HL-60 (cell line): ENCODE measurements at places on chromosomes 4 and X.
A peak's percentile ranks its signal among the peaks of the same experiment; 100 is the strongest.

- no peak for DNase-seq
Measured at GRCh38 chr4:41639291-41639690, 101.3 kb downstream of the LIMCH1 start.

DNA sequence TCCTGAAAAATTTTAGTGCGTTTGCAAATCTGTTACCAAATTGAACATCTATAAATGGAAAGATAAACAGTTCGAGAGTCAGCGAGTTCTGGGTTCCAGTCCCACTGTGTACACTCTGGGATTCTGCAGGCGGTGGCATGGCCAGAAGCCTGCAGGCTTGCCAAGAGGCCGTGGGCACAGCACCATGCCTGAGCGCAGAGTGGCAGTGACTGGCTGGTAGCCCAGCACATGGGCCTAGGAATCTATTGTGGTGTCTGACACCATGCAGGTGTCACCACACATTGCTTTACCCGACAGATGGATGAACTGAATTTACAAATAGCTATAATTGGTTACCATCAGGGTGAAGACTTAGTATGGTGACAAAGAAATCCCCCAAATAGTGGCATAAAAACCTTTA, 71.7 kb upstream of the TLR3 start:
- DNase-seq, result no peak

- DNase-seq, result no peak
Measured at GRCh38 chr4:97892592-97893266, 250.5 kb downstream of the STPG2 start.

GRCh38 chrX:54223581-54223980, 40.5 kb upstream of the FAM120C start:
- no peak for DNase-seq

GRCh38 chr4:66097218-66097617, 426.9 kb upstream of the EPHA5 start:
- DNase-seq, result no peak

DNA sequence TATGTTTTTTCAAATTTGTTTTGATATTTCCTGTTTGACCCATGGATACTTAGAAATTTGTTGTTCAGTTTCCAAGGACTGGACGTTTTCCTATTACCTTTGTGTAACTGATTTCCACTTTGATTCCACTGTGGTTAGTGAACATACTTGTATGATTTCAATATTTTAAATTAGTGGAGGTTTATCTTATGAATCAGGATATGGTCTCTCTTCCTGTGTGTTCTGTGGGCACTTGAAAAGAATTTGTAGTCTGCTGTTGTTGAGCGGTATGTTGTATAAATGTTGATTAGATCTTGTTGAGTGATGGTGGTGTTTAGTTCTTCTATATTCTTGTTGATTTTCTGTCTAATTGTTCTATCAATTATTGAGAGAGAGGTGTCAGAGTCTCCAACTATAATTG, 21.2 kb upstream of the LAMTOR3 start:
- DNase-seq, result no peak

GRCh38 chr4:45100956-45101818, 374.8 kb upstream of the GNPDA2 start:
- no peak for DNase-seq

DNA sequence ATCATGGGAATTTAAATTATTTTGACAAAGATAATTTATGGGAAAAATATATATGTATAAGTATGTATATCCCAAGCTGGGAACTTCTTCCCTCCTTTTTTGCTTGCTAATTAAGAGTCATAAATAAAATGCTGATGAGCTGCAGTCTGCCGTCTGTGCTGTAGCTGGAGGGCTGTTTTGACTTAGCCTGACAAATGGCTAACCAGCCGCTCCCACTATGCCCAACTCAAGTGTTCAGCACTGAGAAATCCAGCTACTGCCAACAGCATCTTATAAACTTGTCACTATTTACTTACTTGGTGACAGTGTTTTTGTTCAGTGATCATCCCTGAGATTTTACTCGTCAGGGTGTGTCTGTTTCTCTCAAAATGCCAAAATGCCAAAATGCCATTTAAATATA, 171.2 kb upstream of the PGRMC2 start:
- no peak for DNase-seq

DNA sequence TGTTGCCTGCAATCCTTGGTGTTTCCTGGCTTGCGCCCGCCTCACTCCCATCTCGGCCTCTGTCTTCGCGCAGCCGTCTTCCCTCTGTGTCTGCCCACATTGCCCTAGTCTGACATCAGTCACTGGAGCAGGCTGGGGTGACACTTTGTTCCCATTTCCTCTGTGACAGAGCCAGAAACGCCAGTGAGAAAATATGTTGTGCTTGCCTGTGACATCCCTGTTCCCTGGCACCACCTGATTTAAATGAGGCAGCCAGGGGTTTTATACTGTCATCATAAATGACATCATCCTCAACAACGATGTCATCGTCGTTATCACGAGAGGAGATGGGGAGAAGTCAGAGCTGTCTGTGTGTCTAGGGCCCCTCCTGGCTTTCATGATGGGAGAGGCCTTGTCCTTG, 29.1 kb downstream of the ZNF185 start:
- DNase-seq, result no peak

DNA sequence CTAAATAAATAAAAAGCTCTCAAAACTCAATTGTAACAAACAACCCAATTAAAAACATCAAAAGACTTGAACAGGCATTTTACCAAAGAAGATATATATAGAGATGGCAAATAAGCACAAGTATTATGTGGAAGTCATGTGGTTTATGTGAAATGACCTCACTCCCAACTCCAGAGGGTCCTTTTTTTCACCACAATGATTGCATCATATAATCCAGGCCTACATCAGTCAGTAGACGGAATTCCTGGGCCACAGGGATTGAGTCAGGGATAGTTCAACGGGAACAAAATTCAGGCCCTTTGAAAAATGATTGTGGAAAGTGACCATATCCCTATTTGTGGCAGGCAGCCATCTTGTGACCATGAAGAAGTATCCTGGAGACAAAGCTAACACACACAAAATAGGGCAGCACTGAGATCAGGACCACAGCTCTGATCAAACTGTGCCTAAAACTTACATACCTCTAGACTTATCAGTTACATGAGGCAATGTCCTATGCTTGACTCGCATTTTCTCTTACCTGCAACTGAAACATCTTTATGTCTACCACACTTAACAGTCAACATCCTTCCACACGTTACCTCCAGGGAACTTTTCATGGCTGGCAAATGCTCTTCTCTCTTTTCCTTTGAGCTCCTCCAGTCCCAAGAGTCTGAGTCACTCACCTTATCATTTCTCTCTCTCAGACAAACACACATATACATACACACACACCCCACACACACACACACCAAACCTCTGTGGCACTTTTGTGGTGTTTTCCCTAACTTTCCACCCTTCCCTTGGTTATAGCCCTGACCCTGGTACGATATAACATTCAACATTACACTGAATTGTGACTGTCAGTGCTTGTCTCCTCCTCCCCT, 113.5 kb downstream of the PHF8 start:
- no peak for DNase-seq

DNA sequence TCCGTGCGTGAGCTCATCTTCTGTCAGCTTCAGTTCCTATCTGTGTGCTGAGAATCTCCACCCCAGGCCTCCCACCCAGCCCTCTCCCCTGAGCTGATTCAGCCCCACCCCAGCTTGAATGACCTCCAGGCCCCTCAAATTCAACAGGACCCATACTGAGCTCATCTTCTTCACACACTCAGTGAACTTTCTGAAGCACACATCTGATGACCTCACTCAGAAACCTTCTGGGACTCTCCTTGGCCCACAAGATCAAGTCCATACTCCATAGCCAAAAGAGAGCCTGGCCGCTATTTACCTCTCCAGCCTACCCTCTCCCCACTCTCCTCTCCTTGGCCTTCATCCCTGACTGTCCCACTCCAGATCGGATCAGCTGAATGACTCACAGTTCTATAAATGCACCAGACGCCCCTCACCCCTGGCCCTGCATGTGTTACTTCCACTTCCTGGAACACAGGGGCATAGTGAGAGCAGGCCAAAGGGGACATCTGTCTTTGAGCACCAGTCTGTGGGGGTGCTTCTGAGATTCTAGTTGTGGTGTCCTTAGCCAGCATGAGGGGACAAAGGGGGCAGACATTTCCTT, 62.5 kb downstream of the PJA1 start:
- DNase-seq, result no peak

DNA sequence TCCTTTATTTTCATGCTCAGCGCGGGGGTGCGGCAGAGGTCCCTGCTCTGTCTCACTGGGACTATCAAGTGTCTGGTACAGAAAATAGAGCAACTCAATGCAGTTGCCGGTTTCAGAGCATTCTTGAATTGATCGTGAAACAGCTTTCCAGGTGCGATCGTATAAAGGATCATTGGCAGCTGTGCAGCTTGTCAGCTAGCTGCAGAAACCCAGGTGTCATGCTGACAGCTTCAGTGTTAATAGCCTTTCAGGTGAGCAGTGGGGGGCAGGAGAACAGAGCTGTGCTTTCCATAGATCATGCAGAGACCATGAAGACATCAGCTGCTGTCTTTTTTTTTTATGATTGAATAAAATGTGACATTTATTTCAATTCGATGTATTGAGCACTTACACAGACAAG, 583.9 kb downstream of the NLGN4X start:
- no peak for DNase-seq

GRCh38 chr4:67723949-67724348, 23.0 kb upstream of the UBA6 start:
- DNase-seq, result no peak

DNA sequence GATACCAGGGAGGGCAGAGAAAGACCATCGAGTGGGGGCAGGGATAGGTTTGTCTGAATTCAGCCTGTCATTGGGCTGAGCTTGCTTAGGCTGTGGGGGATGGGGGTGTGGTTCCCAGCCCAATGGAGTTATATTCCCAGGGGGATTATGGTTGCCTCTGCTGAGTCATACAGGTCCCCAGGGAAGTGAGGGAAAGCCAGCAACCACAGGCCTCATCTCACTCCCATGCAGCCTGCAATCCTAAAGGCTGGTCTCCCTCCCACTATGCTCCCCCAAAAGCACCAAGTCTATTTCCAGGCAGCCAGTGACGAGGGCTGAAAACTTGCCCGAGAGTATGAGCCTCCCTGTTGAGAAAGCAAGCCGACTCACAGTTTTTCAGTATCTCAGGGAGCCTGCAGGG, 39.3 kb downstream of the AFM start:
- no peak for DNase-seq

GRCh38 chr4:150379454-150379853, 202.5 kb upstream of the MAB21L2 start:
- DNase-seq, result no peak

DNA sequence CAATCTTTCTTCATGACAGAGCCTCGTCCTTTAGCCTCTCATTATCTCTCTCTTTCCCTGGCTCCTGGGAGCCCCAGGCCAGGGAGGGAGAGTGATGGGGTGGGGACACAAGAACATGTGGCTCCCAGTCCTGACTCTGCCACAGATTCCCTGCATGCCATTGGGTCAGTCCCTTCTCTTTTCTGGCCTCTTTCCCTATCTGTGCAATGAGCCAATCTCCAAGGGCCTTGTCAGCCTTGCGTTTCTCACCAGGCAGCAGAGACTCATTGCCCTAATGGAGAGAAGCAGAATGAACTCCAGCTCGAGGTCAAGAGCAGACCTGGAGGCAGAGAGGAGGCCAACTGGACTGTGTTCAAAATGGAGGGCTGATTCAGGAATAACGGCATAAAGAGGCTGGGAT, 38.4 kb upstream of the PJA1 start:
- DNase-seq, result no peak

- no peak for DNase-seq
Measured at GRCh38 chr4:139682309-139682708, 16.7 kb downstream of the MGST2 start.

DNA sequence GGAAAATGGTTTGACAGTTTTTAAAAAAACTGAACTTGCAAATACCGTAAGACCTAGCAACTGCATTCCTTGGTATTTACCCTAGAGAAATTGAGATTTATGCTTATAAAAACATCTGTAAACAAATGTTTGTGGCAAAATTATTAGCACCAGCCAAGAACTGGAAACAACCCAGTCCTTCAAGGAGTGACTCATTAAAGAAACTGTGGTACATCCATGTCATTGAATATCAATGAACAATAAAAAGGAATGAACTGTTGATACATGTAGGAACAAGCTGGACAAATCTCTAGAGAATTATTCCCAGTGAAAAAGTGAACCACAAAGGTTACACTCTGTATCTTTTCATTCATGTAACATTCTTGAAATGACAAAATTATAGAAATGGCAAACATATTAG, 240.2 kb upstream of the ADAMTS3 start:
- no peak for DNase-seq

DNA sequence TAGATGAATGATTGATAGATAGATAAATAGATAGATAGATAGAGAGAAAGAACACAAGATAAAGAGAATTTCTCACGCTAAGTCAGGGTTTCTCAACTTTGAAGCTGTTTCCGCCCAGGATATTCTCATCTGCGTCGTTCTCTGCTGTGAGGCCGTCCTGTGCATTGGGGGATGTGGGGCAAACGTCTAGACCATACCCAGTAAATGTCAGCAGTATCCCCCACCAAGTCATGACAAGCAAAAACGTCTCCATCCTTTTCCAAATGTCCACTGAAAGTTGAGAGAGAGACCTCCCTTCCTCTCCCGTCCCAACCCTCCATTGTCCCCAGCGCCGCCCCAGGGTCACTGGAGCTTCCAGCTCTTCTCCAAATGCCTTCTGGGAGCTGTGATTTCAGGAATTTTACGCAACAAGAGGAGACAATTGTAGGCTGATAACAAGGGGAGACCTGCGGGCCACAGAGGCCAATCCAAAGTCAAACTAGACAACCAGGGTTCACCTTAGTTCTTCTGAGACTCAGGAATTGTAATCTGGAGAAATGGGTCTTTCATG, 8.9 kb upstream of the CRLF2 start:
- DNase-seq, result no peak

- DNase-seq, result no peak
Measured at GRCh38 chr4:139986689-139987501, 167.1 kb downstream of the MAML3 start.

DNA sequence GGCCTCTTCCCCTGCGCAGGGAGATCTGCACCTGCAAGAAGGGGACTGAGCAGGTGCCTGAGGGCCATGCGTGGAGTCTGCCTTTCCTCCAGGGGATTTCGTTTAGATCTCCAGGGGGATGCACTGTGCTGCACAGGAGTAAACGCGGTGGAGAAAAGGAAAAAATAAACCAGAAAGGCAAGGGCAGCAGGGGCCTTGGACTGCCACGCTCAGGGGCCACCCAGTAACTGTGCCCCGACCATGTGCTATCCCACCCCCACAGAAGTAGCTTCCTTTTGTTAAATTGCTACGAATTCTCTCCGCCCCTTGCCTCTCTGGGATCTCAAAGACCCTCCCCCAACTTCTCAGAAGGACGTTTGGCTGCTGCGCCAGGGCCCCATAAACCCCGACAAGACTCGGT, 17.2 kb upstream of the HMX1 start:
- no peak for DNase-seq

- no peak for DNase-seq
Measured at GRCh38 chrX:29687687-29688086, 527.7 kb upstream of the MAGEB2 start.

- peak; percentile 57 for DNase-seq
Measured at GRCh38 chrX:15301924-15302323, 13.5 kb downstream of the ASB11 start.

- no peak for DNase-seq
Measured at GRCh38 chr4:77047037-77047436, 28.8 kb downstream of the CCNI start.
